Activated CD4-positive, alpha-beta memory T cell treated with anti-CD3 and anti-CD28 coated beads, Interleukin-2, amount 10 ng/mL, durations not matched to agents 7 days and 5 days (primary cell): ENCODE measurements at places on chromosomes 4 and X.
A peak's percentile ranks its signal among the peaks of the same experiment; 100 is the strongest.

DNA sequence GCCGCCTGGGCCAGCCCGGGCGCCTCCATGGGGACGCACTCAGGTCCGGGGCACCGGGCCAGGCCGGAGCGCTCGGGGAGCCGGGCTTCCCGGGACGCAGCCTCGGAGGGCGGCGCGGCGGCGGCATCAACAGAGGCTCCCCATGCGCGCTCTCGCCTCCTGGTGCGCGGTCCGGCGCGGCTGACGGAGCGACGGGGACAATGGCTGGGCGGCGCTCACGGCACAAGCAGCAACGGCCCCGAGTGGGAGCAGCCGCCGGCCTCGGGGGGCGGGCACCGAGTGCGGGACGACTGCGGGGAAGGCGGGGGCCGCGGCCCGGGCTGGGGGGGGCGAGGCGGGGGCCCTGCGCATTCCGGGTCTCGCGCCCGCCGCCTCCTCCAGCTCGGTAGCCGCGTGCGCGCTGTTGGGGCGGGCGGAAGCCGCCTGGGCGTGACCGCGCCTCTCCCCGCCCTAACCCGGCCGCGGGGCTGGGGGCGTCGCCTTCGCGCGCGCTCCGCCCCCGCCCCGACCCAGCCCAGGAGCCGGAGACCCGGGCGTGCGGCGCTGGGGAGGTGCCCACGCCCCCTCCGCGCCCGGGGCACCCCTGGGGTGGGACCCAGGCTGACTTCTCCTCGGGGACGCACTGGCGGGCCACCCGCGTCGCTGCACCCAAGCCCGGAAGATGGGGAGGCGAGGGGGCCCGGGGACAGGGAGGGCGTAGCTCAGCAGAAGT lies at the start of gene PRKX:
Gene PRKX (minus strand): TSS at position 425 of the 712 bp plus-strand sequence. CDS start 396 bp downstream, at position 29.
- DNase-seq: peak; percentile 77

DNA sequence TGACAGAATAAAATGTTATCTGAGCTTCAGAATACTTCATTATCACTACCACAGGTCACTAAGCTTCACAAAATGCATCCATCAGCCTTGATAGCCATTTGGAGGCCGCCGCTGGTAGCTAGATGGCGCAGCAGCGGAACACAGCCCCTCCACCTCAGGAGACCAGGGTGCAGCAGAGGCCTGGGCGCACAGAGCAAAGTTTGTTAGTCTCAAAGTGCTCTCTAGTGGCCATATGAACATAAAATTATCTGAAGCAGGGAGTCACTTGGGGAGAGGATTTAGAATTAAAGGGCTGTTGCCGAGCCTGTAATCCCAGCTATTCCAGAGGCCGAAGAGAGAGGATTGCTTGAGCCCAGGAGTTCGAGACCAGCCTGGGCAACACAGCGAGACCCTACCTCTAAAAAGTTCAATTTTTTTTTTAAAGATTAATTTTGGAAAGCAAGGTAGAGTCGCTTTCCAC lies 8.1 kb upstream of the DCTD start:
- peak; percentile 59 for DNase-seq

GRCh38 chr4:2830632-2831610 lies 12.7 kb upstream of the ADD1 start:
- DNase-seq: no peak

DNA sequence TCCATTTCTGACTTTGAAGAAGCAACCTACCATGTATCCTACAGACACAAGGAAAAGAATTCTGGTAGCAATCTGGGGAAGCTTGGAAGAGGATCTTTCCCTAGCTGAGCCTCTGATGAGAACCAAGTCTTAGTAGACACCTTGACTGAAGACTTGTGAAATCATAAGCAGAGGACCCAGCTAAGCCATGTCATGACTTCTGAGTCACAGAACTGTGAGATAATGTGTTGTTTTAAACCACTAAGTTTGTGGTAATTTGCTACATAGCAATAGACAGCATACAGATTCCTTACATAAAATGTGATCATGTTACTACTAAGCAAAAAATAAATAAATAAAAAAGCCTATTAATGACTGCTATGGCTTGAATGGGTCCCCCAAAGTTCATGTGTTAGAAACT lies 71.3 kb upstream of the ANKRD50 start:
- DNase-seq: no peak

DNA sequence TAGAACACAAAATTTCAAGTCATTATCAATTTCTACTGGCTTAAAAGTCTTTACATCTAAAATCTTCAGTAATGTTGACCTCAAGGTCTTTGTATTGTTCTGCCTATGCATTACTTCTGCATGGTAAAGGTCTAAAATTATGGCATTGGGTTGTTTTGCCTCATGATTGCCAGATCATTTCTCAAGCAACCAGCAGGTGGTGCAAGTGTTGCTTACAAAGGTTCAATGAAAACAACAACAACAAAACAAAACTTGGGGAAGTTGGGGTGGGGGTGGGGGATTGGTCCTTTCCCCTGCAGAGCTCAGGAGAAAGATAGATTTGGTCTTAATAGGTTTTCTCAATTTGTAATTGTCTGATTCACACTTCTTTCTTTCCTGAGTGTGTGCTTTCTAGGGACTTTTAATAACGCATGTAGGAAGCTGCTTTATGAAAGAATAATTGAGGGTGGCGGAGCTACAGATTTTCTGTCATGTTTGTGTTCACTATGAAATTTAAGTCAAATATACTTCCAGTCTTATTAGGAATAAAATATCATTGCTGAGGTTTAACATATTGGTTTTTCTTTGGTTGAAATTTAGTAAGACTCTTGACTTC lies 145.1 kb downstream of the COL4A5 start:
- DNase-seq: no peak

GRCh38 chr4:108484187-108484586 lies 136.2 kb upstream of the RPL34 start:
- no peak for DNase-seq

DNA sequence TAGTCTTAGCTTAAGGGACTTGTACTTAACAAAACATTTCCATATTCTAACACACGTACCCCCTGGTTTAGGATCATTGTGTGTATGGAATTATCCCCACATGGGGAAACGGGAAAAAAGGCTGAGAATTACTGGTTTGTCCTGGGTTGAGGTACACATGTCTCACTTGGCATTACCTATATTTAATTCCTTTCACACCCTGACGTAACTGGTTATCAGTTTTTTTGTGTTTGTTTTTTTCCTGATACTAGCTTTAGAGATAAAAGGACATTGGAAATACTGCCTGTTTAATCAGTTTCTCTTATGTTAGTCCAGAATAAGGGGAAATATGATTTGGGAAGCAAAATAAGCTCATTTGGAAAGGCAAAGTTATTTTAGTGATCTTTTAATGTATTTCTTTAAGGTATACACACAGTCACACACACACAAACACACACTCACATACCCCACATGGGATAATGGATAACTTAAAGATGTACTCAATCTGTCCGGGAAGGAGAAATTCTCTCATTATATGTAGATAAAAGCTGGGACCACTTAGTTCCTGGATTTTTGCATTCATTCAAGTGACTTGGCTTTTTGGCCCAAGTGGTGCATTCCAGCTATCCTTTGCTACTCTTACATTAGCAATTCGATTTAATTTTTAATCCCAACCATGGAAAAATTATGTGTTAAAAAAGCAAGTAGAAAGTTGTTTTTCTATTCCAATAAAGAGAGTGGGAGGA lies 13.0 kb downstream of the SEPTIN11 start:
- no peak for DNase-seq

DNA sequence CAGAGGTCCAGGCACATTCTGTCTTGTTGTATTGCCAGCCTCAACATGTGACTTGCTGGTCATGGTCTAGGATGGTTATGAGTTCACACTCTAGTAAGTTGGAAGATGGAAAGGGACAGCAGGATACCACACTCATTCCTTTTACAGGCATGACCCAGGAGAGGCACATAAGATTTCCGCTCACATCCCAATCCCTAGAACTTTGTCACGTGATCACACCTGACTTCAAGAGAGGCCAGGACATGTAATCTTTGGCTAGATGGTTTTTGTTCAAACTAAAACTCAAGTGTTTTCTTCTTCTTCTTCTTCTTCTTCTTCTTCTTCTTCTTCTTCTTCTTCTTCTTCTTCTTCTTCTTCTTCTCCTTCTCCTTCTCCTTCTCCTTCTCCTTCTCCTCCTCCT lies 53.4 kb upstream of the ARX start:
- DNase-seq: no peak

- peak; percentile 38 for DNase-seq
Measured at GRCh38 chr4:169620880-169621248, 486 bp downstream of the CLCN3 start.

DNA sequence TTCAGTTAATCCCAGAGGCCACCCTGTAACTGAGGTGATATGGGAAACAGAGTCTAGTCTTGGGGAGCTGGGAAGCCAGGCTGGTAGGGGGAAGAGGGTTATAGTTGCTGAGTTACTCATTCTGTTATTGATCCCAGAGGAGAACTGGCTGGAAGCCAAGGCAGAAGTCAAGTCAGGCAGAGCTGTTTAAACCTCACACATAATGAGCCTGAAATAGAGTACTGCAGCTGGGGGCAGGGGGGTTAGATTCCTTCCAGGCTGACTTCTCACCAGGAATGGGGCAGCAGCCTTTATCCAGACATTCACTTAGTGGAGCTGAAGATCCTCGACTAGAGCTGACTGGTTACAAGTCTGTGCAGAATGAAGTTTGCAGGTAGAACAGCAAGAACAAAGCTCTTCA lies 144.9 kb downstream of the C4orf33 start:
- no peak for DNase-seq

DNA sequence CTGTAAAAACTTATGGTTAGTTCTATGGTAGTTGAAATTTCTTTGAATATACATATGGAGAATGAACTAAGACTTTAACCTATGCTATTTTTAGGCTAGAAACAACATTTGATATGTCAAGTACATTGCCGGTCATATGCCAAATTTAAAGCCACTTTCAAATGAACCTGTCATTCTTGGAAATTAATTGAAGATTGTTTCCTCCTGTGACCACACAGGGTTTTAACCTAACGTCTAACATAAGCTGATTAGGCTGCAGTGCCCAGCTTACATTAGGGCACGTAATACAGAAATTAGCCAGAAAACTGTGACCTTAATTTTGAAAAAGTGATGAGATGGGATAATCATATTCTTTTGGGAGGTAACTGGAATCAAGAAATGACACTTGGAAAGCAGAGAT lies 645.9 kb downstream of the FSTL5 start:
- DNase-seq: no peak

DNA sequence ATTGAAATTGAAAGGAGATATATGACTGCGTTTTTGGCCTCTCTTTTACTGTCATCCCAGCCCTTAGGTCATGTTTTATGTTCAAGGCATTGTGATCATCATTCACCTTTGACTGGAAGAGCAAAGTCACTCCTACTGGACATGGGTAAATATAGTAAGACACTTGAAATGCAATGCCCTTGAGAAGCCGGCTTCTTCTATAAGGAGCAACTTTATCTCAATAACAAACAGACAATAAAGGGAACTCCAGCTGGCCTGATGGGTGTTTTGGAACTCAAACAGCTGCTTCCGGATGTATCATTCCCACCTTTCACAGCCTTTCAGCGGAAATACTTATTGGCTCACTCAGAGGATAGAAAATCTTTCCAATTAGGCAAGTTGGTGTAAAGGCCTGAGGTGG lies 65.1 kb upstream of the C4orf54 start:
- DNase-seq: no peak

- DNase-seq: no peak
Measured at GRCh38 chrX:132636080-132636479, 147.2 kb upstream of the MBNL3 start.

DNA sequence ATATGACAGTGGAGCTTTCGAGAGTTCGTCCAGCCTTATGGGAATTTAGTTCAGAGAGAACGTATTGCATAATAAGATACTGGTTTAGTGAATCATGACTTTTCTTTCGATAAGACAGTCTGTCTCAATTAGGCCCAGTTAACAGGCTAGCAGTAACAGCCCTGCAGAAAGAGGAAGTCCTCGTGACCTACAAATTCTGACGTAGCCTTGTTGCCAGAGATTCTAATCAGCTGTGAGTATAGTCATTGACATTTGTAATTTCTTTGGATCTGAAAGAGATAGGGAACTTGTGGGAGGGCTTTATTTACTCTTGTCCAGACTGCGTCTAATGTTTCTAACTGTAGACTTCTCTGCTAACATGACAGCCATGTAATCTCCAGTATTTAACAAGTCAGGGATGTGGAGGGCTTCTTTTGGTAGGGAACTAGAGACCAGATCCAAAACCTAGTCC lies 15.8 kb downstream of the ART3 start:
- DNase-seq: no peak

GRCh38 chr4:973431-974397 lies at the start of gene DGKQ:
TSS of gene DGKQ (minus strand) at chr4:973569. CDS start at chr4:973482, 87 bp downstream.
- DNase-seq: peak; percentile 90

GRCh38 chr4:52143815-52144214 lies 92.7 kb downstream of the SPATA18 start:
- no peak for DNase-seq

- no peak for DNase-seq
Measured at GRCh38 chr4:83115000-83115399, 471 bp upstream of the PLAC8 start.

GRCh38 chrX:115174548-115174947 lies 14.7 kb upstream of the RBMXL3 start:
- DNase-seq: no peak

DNA sequence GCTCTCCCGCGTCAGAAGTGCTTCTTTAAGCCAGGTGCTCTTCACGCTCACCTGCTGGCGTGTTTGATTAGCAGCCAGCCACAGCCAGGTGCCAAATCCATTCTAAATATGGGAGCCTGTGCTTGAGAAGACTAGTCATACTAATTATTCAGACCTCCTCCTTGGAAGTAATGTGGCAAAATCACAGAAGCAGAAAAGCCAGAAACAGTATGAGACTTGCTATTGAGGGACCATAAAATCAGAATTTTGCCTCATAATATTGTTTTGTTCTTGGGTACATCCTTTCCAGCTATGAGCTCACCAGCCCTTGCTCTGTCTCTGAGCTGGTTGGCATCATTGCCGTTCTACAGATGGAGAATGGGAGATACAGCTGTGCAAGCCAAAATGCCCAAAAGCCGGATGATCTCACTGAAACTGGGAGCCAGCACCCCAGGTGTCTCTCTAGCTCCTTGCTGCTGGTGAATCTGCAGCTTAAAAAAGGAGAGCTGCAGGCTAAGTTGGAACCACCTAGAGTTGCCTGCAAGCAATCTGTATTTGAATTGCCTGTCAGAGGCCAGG lies 205.4 kb downstream of the SHROOM3 start:
- no peak for DNase-seq

- DNase-seq: no peak
Measured at GRCh38 chr4:140097572-140097971, 56.4 kb downstream of the MAML3 start.

DNA sequence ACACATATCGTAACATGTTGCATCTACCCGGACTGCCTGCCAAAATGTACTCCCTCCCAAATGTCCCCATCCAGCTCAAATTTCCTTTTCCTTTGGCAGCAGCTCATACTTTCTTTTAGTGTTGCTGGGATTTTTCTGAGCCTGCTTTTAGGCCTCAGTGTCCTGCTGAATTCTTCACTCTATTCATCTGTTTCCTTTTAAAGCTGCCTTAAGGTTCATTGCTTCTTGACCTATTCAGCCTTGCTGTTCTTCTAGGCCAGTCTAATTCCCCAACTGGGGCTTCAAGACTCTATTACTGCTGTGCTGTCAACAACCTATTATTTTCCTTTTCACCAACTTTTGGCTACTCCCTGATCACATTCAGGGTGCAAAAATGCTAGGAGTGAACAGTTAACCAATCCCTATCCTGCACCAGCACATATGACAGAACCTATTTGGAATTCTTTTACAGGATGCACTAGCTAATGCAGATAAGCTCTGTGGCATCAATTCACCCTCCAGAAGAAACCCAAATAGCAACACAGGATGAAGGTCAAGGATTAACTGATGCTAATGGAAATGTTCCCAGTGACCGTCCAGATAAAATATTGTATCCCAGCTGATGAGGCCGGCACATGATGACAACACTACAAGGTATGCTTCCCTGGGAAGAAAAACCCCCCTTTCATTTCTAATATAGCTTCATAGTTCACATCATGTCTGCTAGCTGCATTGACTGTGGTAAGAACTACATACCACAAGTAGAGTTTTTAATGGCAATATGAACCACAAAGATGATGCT lies 114.7 kb upstream of the TTC29 start:
- no peak for DNase-seq
